ENCODE measurements at places on chromosomes 4 and X. TPM values are rescaled to one million over a fixed set of nuclear protein-coding genes. Genes with fewer than 3 reads are reported as not detected.

Gene AR
- total RNA-seq = 4.8 TPM

Gene PTCHD1
- total RNA-seq = not detected

DNA sequence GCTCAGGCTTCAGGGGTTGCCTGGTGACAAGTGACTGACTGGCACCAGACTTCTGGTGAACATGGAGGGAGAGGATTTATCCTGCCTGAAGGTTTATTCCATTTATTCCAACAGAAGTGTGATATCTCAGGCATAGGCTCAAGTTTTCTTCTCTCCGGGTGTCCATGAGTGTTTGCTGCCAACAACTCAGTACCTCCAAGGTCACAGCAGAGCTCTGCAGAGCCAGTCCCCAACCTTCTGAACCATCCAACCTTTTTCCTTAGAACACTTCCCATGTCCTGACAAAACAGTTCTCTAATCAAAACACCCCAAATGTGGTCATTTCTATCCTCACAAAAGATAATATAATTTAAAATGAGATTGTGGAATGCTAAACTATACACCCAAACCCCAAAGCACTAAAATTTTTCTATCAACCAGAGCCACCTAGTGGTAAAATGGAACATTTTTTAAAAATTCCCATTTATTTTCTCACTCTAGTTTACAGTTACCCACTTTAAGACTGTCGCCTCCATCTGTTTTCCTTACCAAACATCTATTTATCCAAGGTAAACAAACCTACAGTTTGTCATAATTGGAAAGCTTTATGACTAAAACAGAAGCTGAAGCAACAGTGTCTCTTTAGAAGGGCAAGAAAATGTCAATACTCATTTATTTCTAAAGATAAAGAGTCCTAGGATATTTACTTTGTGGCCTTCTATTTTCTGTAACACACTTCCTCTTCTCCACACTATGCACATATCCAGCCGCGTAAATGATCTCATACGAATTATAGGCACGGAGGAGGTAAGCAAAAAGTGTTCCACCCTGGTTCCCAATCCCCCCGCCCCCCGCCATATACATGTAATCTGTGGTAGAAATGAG is 39.5 kb downstream of the TMEM154 start:
- no peaks in the 10 kb centered on the region for H3K36me3 ChIP-seq
- H3K4me1 ChIP-seq = no peaks in the 10 kb centered on the region
- no peak overlapping the region for H3K27ac ChIP-seq
- no peaks in the 10 kb centered on the region for H3K27me3 ChIP-seq

DNA sequence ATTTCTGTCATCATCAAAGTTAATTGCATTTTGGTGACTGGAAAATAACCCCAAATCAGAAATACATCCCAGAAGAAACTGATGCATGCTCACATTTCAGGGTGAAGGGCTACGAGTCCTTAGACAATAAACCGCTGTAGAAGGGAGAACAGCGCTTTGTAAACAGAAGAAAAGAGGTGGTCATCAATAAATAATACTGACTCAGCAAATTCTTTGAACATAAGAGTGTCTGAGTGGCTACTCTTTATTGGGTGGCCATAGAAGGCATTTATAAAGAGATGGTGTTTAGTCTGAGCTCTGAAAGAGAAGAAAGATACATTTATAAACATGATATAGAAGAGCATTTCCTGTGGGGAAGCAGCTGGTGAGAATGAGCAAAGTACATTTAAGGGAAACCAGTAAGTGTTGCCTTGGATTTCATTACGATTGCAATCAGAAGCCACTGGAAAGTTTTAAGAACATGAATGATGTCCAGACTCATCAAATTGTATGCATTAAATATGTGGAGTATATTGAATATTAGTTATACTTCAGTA is 246.9 kb upstream of the GIMD1 start:
- no peak for DNase-seq
- no peaks in the 10 kb centered on the region for H3K36me3 ChIP-seq
- no peak overlapping the region for H3K4me3 ChIP-seq
- H3K27me3 ChIP-seq = no peaks in the 10 kb centered on the region
- H3K4me1 ChIP-seq = peaks cover 23% of the 10 kb centered on the region

Gene GAB3
- total RNA-seq = 0.25 TPM

Gene WDR17
- 0.22 TPM for total RNA-seq

DNA sequence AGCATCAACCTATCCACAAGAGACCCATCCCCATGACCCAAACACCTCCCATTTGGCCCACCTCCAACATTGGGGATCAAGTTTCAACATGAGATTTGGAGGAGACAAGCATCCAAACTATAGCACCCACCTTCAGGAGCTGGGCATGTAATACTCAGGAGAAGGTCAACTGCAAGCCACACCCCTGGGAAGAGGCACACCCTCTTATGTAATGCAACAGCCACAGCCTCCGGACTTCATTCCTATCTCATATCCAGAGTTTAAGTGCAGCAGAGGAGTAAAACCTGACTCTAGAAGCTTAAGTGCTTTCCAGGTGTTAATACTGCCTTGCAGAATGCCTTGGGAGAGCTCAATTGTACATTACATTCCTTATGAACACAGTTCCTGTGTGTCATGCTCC is 197.4 kb downstream of the PTTG2 start:
- H3K36me3 ChIP-seq = no peaks in the 10 kb centered on the region
- no peaks in the 10 kb centered on the region for H3K27me3 ChIP-seq

- H3K4me3 ChIP-seq = peak overlapping the region; percentile 18
- H3K36me3 ChIP-seq = no peaks in the 10 kb centered on the region
- peak overlapping the region; percentile 39 for H3K27ac ChIP-seq
- peak; percentile 38 for DNase-seq
- no peaks in the 10 kb centered on the region for H3K4me1 ChIP-seq
These were observed 195.4 kb downstream of the SHOX start for GRCh38 chrX:825991-826390.

Gene SLC7A11
- total RNA-seq = 67.2 TPM

DNA sequence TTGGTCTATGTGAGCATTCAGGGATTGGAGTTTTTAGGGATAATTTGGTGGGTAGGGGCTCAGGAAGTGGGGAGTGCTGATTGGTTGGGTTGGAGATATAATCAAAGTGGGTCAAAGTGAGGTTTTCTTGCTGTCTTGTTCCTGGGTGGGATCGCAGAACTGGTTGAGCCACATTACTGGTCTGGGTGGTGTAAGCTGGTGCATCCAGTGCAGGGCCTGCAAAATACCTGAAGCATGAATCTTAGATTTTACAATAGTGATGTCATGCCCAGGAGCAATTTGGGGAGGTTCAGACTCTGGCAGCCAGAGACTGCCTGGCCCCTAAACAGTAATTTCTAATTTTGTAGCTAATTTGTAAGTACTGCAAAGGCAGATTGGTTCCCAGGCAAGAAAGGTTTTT is 665.6 kb upstream of the PRKX start:
- no peaks in the 10 kb centered on the region for H3K27me3 ChIP-seq
- no peak overlapping the region for H3K4me3 ChIP-seq
- H3K4me1 ChIP-seq = no peaks in the 10 kb centered on the region
- DNase-seq = no peak

Gene TRIM61
- not detected for total RNA-seq

Gene MYOZ2
- not detected for total RNA-seq

Gene ITGB1BP2
- total RNA-seq = 0.22 TPM

Gene ARX
- not detected for total RNA-seq

Gene MAGEE1
- total RNA-seq = 1.1 TPM

Gene CFI
- total RNA-seq = not detected

Gene OPN1MW
- not detected for total RNA-seq

DNA sequence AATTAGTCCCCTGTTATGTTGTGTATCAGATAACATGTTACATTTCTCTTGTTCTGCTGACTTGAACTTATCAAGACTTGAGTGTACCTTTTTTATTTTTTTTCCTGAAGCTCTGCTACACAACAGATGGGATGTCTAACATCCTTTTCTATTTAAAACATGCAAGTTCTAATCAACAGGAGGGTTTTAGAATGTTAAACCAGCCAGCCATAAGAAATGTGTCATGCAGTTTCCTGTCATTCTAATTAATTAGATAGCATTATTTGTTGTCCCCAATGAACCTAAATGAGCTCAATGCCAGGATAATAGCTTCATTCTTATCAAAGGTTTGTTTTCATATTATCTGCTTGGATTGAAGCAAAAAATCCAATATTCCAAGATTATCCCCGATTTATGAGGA is 958.2 kb downstream of the PCDH7 start:
- no peak overlapping the region for H3K27ac ChIP-seq
- H3K4me3 ChIP-seq = no peak overlapping the region
- no peaks in the 10 kb centered on the region for H3K36me3 ChIP-seq
- DNase-seq = no peak
- H3K27me3 ChIP-seq = no peaks in the 10 kb centered on the region

DNA sequence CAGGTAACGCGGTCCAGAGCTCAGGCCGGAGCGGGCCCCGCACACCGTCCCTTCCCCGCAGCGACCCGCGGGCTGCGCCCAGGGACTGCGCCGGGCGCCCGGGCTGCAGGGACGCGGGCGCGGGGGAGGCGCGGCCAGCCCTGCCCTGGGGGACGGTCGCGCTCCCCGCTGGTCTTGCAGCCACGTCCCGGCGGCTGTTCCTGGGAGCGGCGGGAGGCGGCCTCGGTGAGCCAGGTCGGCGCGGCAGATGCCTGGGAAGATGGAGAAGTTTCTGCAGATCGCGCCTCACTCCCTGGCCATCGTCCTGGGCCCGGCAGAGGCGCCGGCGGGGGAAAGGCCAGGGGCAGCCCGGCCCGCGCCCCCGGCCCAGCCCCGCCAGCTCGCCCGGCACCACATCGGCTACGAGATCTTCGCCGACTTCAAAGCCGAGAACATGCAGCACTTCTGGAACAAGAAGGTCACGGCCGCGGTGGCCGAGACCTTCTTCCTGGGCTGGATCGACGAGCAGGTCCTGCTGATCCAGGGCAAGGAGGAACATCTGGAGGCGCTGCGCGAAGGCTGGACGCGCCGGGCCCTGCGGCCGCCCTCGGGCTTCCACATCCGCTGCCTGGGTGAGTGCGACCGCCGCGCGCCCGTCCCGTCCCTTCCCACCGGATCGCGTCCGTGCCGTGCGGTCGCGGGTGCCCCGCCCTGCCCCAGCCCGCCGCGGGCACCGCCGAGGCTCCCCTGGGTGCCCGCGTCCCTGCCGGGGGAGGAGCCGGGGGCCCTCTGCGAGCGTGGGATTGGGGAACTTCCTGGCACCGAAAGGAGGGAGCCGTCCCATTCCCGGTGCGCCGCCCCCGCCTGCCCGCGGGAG is 107.4 kb upstream of the STOX2 start:
- no peaks in the 10 kb centered on the region for H3K36me3 ChIP-seq
- no peaks in the 10 kb centered on the region for H3K4me1 ChIP-seq
- peaks cover 34% of the 10 kb centered on the region for H3K27me3 ChIP-seq
- peak overlapping the region; percentile 40 for H3K4me3 ChIP-seq
- no peak overlapping the region for H3K27ac ChIP-seq

DNA sequence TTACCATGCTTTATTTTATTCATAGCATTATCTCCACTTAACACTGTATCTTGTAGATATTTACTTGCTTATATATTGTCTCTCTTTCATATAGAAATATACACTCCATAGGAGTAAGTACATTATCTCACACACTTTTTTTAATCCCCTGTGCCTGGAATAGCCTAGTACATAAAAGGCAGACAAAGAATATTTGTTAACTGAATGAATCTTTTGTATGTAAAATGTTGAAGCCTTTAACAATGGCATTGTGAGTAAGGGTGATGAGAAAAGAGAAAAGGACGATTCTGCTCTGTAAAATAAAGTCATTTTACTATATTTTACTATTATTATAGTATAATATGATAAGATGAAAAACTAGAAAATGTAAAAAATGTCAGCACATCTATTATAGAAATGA is 97.7 kb upstream of the PDHA2 start:
- DNase-seq = no peak
- H3K27me3 ChIP-seq = no peaks in the 10 kb centered on the region
- H3K27ac ChIP-seq = no peak overlapping the region
- H3K36me3 ChIP-seq = no peaks in the 10 kb centered on the region
- H3K4me3 ChIP-seq = no peak overlapping the region
- no peaks in the 10 kb centered on the region for H3K4me1 ChIP-seq

DNA sequence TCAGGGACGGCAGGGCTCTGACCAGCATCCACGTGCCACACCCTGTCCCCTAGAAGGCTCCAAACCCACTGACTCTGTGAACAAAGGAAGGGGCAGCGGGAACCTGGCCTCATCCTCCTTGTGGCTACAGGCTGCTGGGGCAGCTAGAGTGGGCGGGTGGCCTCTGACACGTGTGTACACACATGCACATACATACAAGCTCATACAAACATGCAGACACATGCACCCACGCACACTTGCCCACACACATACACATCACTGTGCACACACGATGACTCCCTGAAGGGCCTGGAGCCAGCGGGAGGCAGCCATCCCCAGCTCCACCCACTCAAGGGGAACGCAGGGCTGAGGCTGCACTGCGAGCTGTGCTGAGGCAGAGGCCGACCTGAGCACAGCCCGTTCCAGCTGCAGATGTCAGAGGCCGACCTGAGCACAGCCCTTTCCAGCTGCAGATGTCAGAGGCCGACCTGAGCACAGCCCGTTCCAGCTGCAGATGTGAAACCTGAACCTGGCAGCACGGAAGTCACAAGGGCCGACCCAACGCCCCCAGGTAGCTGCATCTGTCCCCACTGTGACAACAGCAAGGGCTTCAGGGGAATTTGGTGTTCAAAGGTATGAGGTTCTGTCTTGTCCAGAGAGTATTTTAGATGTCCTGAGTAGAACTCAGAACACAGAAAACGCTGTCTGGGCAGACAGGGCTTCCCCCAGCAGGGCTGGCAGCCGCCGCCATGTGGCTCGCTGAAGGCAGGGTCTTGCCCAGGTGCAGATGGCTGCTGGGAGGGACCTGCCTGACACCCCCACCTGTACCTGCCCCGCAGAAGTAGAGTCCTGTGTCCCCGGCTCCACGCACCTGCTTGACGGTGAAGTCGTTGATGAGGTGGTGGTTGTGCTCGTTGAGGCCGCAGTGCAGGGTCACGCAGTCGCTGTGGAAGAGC is 33.5 kb downstream of the CTBP1 start:
- no peak overlapping the region for H3K4me3 ChIP-seq
- no peaks in the 10 kb centered on the region for H3K4me1 ChIP-seq
- no peaks in the 10 kb centered on the region for H3K36me3 ChIP-seq
- no peak for DNase-seq
- H3K27me3 ChIP-seq = no peaks in the 10 kb centered on the region

- no peak for DNase-seq
- H3K36me3 ChIP-seq = no peaks in the 10 kb centered on the region
- H3K4me1 ChIP-seq = no peaks in the 10 kb centered on the region
- no peak overlapping the region for H3K27ac ChIP-seq
- H3K27me3 ChIP-seq = no peaks in the 10 kb centered on the region
These were observed 7.6 kb downstream of the ETDB start for GRCh38 chrX:135112743-135113142.

- no peak overlapping the region for H3K4me3 ChIP-seq
- no peaks in the 10 kb centered on the region for H3K4me1 ChIP-seq
- H3K36me3 ChIP-seq = peaks cover 67% of the 10 kb centered on the region
- no peak for DNase-seq
These were observed 11.5 kb downstream of the LARP7 start for GRCh38 chr4:112648263-112649054.

GRCh38 chr4:87975466-87975865 is at the start of gene SPP1:
TSS of gene SPP1 (plus strand) at chr4:87975714. CDS start at chr4:87976896, 1,182 bp downstream.
- no peaks in the 10 kb centered on the region for H3K36me3 ChIP-seq
- no peaks in the 10 kb centered on the region for H3K27me3 ChIP-seq
- no peak within 1 kb of the TSS for H3K27ac ChIP-seq
- DNase-seq = peak; percentile 35
- peaks cover 20% of the 10 kb centered on the region for H3K4me1 ChIP-seq

Data from GM23248 (cell line).